ENCODE measurements at places on chromosomes 5 and 9. TPM values are rescaled to one million over a fixed set of nuclear protein-coding genes. Genes with fewer than 3 reads are reported as not detected.

FAXDC2 gene
- total RNA-seq = 25.7 TPM

F2RL2 gene
- 13.0 TPM for total RNA-seq

ANKRA2 gene
- 19.7 TPM for total RNA-seq

GFRA3 gene
- total RNA-seq = 0.18 TPM

FOXI1 gene
- total RNA-seq = not detected

RASGRF2 gene
- 0.05 TPM for total RNA-seq

MARCOL gene
- total RNA-seq = not detected

PCDHGB4 gene
- total RNA-seq = 10.8 TPM

EFCAB9 gene
- not detected for total RNA-seq

All from osteocyte (in vitro differentiated cells).